Amygdala (tissue), 56 donors: ENCODE measurements at places on chromosomes 16 and 17.

DNA sequence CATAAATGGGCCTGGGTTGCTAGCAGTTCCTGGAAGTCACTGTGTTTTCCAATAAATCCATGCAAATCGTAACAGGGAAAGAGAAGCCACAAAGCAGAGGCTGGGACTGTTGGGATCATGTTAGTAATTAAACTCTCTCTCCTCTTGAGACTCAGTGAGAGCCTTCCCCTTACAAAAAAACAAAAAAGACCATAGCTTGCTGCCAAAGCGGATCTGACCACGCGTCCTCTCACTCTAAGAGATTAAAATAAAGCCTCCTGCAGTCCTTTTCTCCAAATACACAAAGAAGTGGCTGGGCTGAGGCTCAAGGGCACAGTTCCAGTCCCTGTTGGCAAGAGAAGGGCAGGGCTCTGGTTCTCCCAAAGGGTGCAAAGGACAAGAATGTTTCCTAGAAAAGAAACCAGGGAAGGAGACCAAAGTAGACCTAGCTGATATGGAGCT lies 38.5 kb downstream of the PIGL start:
- peak; percentile 17 for DNase-seq

- no peak for DNase-seq
Measured at GRCh38 chr16:68488554-68488953, 40.2 kb upstream of the SMPD3 start.

DNA sequence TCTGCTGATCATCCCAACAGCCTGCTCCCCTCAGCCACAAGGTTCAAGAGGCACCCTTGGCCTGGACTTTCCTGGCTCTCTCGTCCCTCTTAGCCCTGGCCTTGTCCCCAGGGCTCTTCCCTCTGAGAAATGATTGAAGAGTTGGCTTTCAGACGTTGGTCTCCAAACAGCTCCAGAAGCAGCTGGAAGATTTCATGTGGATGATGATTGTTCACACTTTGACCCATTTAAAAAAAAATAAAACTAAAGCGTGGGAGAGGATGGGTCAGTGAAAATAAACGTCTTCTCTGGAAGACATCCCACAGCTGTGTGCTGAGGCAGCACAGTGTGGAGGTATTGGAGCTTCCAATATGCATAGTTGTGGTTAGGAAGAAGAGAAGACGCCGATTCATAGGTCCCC lies 54.7 kb upstream of the CDH11 start:
- DNase-seq, result no peak

DNA sequence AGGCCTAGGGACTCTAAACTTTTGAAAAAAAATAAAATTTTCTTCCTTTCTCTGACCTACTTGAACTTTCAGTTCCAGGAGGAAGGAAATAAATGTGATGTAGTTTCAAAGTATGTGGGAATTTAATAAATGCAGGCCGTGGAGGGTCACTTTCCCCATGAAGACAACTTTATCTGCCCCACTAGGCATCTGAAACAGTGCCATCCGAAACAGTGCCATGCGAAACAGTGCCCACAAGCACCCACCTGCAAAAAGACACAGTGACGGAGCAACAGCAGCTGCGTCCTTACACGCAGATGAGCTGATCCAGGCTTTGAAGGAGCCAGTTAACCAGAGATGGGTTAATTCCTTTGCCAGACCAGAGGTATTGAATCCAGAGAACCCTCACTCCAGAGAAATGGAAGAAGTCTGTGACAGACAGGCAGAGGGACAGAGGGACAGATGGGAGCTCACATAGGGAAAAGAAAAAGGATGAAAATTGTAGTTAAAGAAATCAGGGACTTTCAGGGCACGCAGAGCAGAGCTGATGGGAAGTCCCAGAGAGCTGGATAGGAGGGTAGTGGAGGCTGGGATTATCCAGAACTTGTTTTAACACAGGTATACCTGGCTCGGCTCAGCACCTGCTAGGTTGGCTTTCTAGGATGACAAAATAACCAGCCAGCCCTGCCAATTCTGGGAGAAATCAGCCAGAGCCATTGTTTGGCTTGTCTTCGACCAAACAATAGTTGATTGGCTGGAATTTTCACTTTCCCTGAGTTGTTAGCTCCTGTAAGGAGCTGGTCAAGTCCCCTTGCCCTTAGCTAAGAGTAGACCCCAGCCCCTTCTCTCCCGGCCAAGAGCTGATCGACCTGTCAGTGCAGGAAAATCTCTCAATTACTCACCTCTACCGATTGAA lies 17.1 kb upstream of the HOXB13 start:
- DNase-seq, result no peak

DNA sequence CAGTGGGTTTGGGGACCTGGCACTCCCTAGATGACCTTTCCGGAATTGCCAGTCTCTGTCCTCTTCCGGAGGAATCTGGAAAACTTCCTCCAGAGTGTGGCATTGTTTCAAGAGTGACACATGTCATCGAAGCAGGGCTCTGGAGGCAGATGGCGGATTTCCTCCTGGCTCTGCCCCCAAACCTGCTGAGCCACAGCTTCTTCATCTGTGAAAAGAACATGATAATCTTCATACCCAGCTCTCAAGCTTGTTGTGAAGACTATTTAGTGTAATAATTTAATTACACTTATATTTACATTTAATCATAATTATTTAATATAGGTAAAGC lies 19.7 kb upstream of the TEX2 start:
- no peak for DNase-seq

GRCh38 chr16:66103211-66103610 lies 263.3 kb upstream of the CDH5 start:
- DNase-seq, result no peak

DNA sequence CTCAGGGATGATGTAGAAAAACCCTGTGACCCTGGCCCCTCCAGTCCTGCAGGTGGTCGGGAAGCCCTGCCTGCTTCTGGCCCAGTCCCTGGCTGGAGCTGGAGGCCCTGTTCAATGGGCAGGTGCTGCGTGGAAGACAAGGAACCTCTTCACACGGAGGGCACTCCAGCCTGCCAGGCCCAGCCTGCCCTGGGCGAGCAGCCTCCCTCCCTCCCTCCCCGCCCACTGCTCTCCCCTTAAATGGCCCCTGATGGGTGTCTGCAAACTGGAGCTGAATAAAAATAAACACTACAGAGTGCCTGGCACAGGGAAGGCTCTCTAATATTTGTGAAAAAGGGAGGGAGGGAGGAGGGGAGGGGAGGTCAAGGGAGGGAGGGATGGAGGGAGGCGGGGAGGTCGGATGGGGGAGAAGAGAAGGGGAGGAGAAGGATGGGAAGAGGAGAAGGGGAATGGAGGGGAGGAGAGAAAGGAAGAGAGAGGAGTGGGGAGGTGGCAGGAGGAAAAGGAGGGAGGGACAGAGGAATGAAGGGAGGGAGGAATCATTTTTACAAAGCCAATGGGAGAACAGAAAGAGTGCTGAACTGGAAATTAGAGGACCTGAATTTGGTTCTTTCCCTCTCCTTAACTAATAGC lies 222.8 kb upstream of the TNRC6C start:
- DNase-seq, result no peak

DNA sequence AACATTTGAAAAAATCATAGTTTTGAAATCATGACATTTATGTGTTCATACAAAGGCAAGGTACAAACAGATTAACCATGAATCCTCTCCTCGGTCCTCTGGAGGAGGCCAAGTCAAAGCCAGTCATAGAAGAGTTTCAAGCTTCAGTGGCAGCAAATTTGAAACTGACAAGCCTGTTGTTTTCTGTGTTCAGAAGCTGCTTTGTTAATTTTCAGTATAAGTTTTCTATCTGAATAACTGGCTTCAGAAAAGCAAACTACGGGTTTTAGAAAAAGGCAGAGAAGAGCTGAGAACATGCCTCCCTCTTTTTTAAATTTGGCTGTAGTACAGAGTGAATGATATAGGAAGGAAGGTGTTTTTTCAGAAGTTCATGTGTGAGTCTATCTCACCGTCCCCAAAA lies 79.6 kb upstream of the CLEC18B start:
- DNase-seq, result no peak

DNA sequence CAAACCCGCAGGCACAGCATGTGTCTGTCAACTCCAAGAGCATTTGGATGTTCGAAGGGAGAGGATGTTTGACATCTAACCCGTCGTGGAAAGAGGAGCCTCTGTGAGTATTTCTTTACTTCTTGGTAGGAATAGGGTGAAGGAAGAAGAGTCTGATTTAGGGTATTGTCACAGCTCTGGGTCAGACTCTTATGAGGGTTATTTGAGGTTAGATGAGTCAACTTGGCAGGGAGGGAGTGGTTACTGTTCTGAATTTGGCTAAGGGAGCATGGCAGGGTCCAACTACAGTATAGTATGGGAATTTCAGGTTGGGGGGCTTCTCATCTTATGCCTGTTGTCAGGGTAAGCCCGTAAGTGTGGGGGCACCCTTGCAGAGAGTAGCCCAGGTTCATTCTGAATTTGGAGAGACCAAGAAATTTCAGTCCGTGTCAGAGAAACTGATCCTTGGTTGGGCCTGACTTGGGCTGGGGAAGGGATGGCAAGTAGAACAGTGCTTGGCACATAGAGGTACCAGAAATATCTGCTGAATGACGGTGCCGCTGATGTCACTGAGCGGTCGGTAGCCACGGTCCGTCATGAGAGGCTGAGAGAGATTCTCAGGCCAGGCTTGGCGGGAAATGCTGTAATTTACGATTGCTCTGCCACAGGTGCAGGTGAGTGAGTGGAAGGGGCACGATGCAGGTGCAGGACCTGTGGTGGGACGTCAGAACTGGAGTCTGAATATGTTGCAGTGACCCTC lies 43.2 kb downstream of the MYH3 start:
- DNase-seq, result no peak

DNA sequence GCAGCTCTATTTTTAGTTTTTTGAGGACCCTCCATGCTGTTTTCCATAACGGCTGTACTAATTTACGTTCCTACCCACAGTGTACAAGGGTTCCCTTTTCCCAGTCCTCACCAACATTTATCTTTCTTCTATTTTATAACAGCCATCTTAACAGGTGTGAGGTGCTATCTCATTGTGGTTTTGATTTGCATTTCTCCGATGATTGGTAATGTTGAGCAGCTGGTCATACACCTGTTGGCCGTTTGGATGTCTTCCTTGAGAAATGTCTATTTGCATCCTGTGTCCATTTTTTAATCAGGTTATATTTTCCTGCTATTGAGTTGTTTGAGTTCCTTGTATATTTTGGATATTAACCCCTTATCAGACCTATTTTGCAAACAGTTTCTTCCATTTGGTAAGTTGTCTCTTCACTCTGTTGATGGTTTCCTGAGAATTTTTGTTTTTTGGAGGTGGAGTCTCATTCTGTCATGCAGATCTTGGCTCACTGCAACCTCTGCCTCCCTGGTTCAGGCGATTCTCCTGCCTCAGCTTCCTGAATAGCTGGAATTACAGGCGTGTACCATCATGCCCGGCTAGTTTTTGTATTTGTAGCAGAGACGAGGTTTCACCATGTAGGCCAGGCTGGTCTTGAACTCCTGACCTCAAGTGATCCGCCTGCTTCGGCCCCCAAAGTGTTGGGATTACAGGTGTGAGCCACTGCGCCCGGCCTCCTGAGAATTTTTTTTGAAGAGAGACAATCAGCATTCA lies 279.6 kb downstream of the SNX29 start:
- no peak for DNase-seq

DNA sequence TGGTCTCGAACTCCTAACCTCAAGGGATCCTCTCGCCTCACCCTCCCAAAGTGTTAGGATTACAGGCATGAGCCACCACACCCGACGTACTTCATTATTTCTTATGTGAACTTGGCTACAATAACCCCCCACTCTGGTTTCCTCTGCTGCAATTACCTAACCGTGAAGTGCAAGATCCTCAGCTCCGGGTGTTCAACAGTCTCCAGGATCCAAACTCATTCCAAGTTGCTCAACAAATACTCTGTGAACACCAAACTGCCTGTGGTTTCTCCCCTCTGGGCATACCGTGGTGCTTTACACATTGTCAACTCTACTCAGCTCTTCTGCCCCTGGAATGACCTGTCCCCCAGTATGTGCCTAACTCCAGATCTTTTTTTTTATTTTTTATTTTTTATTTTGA lies 6.8 kb upstream of the SULT1A1 start:
- no peak for DNase-seq

GRCh38 chr17:351449-351738 lies 1.2 kb downstream of the RPH3AL start:
- no peak for DNase-seq
